ENCODE measurements at places on chromosomes 2 and 18. TPM values are rescaled to one million over a fixed set of nuclear protein-coding genes. Genes with fewer than 3 reads are reported as not detected.

SAG gene
- not detected for total RNA-seq

UGT1A6 gene
- total RNA-seq = 181 TPM

RAB10 gene
- total RNA-seq = 49.6 TPM

KCNG3 gene
- not detected for total RNA-seq

HTR2B gene
- 0.35 TPM for total RNA-seq

CNDP1 gene
- total RNA-seq = 66.3 TPM

DNA sequence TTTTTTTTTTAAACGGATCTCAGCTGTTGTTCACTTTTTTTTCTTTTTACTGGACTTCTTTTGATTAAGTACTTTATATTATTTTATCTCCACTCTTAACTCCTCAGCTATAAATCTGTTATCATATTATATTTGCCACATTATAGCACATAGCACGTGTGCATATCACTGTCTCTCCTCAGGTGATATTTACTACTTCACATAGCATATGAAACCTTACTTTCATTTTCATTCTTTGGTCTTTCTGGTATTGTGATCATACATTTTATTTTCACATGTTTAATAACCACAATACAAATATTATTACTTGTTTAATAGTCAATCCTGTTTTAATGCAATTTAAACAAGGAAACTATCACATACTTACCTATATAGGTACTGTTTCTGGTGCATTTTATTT is 993.1 kb upstream of the TMEFF2 start:
- no peak for DNase-seq

DNA sequence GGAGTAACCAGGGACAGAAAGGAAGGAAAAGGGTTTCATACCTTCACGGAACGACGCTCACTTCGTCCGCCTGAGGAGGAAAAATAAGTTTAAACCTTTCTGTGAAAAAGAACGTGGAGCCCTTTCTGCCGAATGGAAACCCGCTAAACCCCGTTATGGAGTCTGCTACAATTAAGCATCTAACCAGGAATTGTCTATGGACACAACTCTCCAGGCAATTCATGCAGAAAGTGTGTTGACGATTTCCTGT is 528 bp upstream of the PPP4R3B start:
- no peak for DNase-seq

DNA sequence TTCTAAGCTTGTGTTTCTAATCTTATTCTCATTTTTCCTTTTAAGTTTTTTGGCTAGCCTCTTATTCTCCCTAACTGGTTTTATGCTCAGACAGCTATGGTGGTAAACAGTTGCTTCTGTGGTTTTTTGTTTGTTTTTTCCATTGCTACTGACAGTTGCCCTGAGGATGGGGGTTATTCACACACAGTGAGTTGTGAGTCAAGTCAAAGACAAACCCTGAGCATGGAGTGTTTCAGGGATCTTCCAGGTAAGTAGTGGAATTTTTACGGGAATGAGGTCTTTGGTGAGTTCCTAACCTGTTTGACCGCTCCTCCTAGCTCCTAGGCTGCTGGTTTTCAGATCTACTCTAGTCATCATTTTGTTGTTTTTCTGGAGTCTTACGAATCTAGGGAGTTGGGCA is 162.8 kb downstream of the ZNF407 start:
- DNase-seq = no peak

DNA sequence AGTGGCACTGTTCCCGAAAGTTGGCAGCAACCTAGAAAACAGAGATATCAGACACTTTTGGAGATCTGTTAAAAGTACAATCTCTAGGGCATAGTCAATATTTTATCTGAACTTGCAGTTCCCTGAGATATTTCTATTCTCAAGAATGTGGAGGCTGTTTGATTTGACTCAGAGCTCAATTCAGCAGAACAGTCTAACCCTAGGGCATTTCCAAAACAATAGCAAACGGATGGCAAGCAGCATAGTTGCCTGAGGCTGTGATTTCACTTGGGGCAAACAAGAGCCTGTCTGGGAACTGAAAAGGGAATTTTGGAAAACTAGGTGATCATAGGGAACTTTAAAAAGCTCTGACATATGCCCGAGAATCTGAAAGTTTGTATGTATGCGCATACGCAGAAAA is 772.8 kb upstream of the LRRTM1 start:
- no peak for DNase-seq

DNA sequence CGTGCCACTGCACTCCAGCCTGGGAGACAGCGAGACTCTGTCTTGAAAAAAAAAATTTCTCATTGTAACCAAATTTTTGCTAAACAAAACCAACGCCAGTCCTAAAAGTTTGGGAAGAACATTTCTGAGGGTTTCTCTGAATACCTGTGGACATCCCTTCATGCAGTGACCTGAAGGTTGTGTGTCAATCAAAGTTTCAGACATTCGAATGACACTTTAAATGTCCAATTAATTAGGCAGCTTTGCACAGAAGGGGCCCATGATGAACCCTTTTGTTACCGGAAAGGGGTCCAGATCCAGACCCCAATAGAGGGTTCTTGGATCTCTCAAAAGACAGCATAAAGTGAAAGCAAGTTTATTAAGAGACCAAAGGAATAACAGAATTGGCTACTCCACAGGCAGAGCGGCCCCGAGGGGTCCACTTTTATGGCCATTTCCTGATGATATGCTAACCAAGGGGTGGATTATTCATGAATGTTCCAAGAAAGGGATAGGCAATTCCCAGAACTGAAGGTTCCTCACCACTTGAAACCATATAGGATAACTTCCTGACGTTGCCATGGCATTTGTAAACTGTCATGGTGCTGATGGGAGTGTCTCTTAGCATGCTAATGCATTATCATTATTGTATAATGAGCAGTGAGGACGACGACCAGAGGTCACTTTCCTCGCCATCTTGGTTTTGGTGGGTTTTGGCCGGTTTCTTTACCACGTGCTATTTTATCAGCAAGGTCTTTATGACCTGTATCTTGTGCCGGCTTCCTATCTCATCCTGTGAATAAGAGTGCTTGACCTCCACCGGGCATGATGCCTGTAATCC is 27.5 kb upstream of the HPCAL1 start:
- DNase-seq = no peak

GRCh38 chr2:80655265-80655664 is 350.7 kb upstream of the LRRTM1 start:
- DNase-seq = no peak

- DNase-seq = no peak
Observed at GRCh38 chr2:134218414-134218813, 35.5 kb upstream of the MGAT5 start.

- DNase-seq = no peak
Observed at GRCh38 chr18:74682991-74683297, 85.3 kb downstream of the ZNF407 start.

- no peak for DNase-seq
Observed at GRCh38 chr18:67540559-67540958, 24.0 kb upstream of the DSEL start.

DNA sequence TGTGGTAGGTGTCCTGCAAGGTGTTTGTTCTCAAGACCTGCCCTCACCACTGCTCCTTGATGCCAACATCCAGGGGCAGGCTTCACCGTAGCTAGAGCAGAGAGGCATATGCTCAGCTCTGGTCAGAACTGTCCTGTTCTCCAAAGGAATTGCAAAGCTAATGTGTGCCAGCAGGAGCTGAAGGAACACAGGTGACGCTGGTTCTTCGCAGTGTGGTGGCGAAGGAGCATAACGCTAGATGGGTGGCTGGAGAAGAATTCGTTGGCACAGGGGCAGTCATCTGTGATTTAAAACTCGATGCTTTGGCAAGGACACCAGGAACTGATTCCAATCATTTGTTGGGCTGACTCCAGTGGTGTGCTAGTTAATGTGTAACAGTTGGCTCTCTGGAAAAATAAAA is 11.4 kb upstream of the PER2 start:
- DNase-seq = peak; percentile 76

- no peak for DNase-seq
Observed at GRCh38 chr2:81303321-81303720, 998.8 kb upstream of the LRRTM1 start.

GRCh38 chr18:36073676-36074075 is 6.3 kb upstream of the RPRD1A start:
- DNase-seq = no peak

GRCh38 chr18:55515214-55515613 is 72.8 kb downstream of the TCF4 start:
- no peak for DNase-seq

- DNase-seq = no peak
Observed at GRCh38 chr18:12968619-12969018, 20.8 kb downstream of the SEH1L start.
